Tibial nerve (tissue), 4 donors: ENCODE measurements at places on chromosomes 6 and 20.

DNA sequence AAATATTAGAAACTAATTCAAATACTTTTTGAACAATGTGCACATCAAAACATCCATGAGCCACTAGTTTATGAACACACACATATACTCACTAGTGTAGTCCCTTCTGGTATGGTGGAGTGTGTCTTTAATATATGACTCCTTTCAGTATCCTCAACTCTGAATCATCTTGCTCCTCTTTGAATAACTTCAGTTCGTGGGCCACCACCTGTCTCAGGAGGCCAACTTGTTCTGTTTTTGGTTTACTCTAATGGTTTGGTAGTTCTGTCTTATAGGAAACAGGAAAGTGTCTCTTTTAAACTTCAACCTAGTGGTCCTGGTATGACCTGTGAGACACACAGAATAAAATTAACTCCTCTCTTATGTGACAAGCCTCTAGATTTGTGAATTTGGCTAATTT is 55.6 kb downstream of the ZNF292 start:
- H3K27ac ChIP-seq: no peak overlapping the region
- H3K27me3 ChIP-seq: no peaks in the 10 kb centered on the region
- H3K4me3 ChIP-seq: no peak overlapping the region
- DNase-seq: no peak
- H3K4me1 ChIP-seq: peaks cover 6% of the 10 kb centered on the region

- H3K36me3 ChIP-seq: no peaks in the 10 kb centered on the region
- DNase-seq: no peak
- H3K27me3 ChIP-seq: no peaks in the 10 kb centered on the region
- H3K4me3 ChIP-seq: no peak overlapping the region
- peaks cover 65% of the 10 kb centered on the region for H3K4me1 ChIP-seq
Measured at GRCh38 chr6:143745166-143746133, 67.7 kb downstream of the PHACTR2 start.

DNA sequence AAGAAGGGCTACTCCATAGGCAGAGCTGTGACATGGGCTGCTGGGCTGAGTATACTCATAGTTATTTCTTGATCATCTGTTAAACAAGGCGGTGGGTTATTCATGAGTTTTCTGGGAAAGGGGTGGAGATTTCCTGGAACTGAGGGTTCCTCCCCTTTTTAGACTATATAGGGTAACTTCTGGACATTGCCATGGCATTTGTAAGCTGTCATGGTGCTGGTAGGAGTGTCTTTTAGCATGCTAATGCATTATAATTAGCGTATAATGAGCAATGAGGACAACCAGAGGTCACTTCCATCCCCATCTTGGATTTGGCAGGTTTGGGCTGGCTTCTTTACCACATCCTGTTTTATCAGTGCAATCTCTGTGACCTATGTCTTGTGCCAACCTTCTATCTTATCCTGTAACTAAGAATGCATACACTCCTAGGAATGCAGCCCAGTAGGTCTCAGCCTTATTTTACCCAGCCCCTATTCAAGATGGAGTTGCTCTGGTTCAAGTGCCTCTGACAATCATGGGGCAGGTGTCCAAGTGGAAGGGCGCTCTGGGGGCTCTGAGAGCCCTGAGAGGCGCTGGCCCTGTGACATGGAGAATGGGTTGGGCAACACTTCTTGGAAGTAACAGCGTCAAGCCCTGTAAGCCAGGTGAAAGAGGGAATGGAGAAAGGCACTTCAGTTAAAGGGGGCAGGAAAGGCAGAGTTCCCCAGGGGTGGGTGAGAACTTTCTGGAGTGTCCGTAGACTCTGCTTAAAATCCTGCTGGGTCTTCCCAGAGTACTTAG is 354.2 kb upstream of the SULF2 start:
- H3K36me3 ChIP-seq: no peaks in the 10 kb centered on the region
- H3K4me3 ChIP-seq: no peak overlapping the region
- DNase-seq: no peak
- H3K27me3 ChIP-seq: no peaks in the 10 kb centered on the region
- H3K4me1 ChIP-seq: no peaks in the 10 kb centered on the region

DNA sequence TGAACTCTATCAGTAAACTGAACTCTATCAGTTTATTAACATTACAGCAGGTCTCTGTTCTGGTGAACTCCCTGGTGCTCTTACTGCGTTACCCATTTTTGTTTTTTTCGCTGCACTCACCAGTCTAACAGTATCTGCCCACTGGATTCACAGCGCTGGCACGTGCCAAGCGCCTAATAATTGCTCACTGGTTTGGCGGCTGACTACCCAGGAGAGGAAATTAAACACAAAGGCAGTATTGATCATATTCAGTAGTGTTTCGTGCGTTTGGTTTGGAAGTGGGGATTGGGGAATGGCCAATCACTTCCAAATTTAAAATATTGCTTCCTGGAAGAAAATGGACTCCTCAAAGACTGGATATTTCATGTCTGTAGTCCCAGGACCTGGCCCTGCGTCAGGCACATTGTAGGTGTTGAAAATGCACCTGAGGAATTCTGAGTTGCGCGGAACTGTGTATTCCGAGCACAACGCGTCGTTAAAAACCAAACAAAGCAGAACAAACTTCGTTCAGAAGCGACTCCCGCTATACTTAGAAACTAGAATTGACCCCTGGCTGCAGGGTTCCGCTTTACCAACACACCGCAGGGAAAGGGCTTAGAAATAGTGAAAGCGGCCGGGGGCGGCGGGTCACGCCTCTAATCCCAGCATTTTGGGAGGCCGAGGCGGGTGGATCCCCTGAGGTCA is 1.1 kb upstream of the RPS12 start:
- peak overlapping the region; percentile 90 for H3K27ac ChIP-seq
- H3K4me1 ChIP-seq: peaks cover 38% of the 10 kb centered on the region
- H3K36me3 ChIP-seq: peaks cover 28% of the 10 kb centered on the region
- peak overlapping the region; percentile 89 for H3K4me3 ChIP-seq
- no peaks in the 10 kb centered on the region for H3K27me3 ChIP-seq

DNA sequence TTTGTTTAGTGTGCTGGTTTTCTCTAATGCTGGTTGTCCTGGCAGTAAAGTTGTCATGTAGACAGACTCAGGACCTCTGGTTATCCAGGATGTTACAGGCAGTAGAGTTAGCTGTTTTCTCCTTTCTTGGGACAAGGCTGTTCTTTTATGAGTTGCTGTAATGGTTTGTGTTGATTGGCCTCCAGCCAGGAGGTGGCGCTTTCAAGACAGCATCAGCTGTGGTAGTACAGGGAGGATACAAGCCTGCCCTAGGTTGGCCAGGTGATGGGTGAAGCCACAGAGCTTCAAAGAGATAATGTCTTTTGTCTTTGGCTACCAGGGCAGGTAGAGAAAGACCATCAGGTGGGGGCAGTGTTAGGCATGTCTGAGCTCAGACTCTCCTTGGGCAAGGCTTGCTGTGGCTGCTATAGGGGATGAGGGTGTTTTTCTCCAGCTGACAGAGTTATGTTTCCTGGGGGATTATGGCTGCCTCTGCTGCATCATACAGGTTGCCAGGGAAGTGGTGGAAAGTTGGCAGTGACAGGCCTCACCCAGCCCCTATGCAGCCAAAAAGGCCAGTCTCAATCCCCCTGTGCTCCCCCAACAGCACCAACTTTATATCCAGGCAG is 127.2 kb upstream of the TAB2 start:
- DNase-seq: no peak
- H3K27ac ChIP-seq: no peak overlapping the region
- H3K4me1 ChIP-seq: no peaks in the 10 kb centered on the region
- H3K36me3 ChIP-seq: no peaks in the 10 kb centered on the region
- no peaks in the 10 kb centered on the region for H3K27me3 ChIP-seq
- H3K4me3 ChIP-seq: no peak overlapping the region

GRCh38 chr6:30066082-30066481 is 916 bp upstream of the PPP1R11 start:
- H3K27me3 ChIP-seq: no peaks in the 10 kb centered on the region
- no peaks in the 10 kb centered on the region for H3K36me3 ChIP-seq
- peaks cover 19% of the 10 kb centered on the region for H3K4me1 ChIP-seq
- H3K27ac ChIP-seq: peak overlapping the region; percentile 92
- H3K4me3 ChIP-seq: peak overlapping the region; percentile 62
- DNase-seq: no peak

- no peak overlapping the region for H3K27ac ChIP-seq
- peaks cover 8% of the 10 kb centered on the region for H3K27me3 ChIP-seq
- no peaks in the 10 kb centered on the region for H3K4me1 ChIP-seq
Measured at GRCh38 chr6:142681099-142681498, 263.9 kb downstream of the HIVEP2 start.

GRCh38 chr20:22474224-22474623 is 110.1 kb downstream of the FOXA2 start:
- H3K4me3 ChIP-seq: no peak overlapping the region
- H3K27ac ChIP-seq: no peak overlapping the region
- DNase-seq: no peak
- no peaks in the 10 kb centered on the region for H3K36me3 ChIP-seq
- H3K27me3 ChIP-seq: no peaks in the 10 kb centered on the region

GRCh38 chr6:139679516-139680179 is 305.2 kb upstream of the CITED2 start:
- no peak overlapping the region for H3K27ac ChIP-seq
- no peaks in the 10 kb centered on the region for H3K36me3 ChIP-seq
- no peaks in the 10 kb centered on the region for H3K4me1 ChIP-seq
- no peak for DNase-seq
- no peak overlapping the region for H3K4me3 ChIP-seq

- no peak overlapping the region for H3K27ac ChIP-seq
- no peaks in the 10 kb centered on the region for H3K27me3 ChIP-seq
- no peak overlapping the region for H3K4me3 ChIP-seq
- H3K4me1 ChIP-seq: no peaks in the 10 kb centered on the region
Measured at GRCh38 chr6:105024803-105025202, 67.9 kb downstream of the LIN28B start.

GRCh38 chr6:2958331-2958711 is 13.0 kb downstream of the SERPINB6 start:
- no peaks in the 10 kb centered on the region for H3K27me3 ChIP-seq
- no peak for DNase-seq
- H3K36me3 ChIP-seq: no peaks in the 10 kb centered on the region
- no peak overlapping the region for H3K4me3 ChIP-seq

- no peaks in the 10 kb centered on the region for H3K27me3 ChIP-seq
- H3K27ac ChIP-seq: no peak overlapping the region
- no peaks in the 10 kb centered on the region for H3K36me3 ChIP-seq
Measured at GRCh38 chr6:154986787-154987235, 8.3 kb upstream of the TIAM2 start.

DNA sequence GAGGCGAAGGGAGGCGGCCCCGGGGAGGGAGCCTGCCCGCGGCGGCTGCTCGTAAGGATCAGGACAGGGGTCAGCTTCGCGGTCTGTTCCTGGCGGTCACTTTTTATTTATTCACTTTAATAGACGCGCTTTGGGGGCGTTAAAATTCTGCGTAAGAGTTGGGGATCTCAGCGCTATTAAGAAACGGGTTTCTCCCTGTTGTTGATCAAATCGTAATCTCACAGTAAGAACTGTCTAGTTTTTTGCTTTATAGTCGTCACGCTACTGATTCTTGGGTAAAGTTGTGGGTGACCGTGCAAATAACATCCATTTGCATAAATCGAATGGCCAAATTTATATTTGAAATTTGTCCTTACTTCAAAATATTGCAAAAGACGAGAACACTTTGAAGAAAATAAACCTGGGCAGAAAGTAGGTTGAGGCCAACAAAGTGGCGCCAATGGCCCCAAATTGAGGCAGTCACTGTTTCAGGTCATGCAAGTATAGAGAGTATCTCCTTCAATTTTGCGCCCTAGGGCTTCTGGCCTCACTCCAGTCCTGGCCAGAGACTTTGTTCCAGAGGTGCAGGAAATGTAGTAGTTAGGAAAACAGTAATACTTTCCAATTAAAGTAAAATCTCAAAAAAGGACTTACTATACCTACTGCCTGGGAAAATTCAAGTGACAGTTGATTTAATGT is 963 bp upstream of the RMND1 start:
- peaks cover 13% of the 10 kb centered on the region for H3K4me1 ChIP-seq
- H3K27me3 ChIP-seq: no peaks in the 10 kb centered on the region
- H3K36me3 ChIP-seq: no peaks in the 10 kb centered on the region
- DNase-seq: peak; percentile 22

- peak overlapping the region; percentile 71 for H3K27ac ChIP-seq
- no peaks in the 10 kb centered on the region for H3K36me3 ChIP-seq
- no peak overlapping the region for H3K4me3 ChIP-seq
- H3K4me1 ChIP-seq: peaks cover 17% of the 10 kb centered on the region
Measured at GRCh38 chr6:131954059-131954774, 3.0 kb upstream of the CCN2 start.

DNA sequence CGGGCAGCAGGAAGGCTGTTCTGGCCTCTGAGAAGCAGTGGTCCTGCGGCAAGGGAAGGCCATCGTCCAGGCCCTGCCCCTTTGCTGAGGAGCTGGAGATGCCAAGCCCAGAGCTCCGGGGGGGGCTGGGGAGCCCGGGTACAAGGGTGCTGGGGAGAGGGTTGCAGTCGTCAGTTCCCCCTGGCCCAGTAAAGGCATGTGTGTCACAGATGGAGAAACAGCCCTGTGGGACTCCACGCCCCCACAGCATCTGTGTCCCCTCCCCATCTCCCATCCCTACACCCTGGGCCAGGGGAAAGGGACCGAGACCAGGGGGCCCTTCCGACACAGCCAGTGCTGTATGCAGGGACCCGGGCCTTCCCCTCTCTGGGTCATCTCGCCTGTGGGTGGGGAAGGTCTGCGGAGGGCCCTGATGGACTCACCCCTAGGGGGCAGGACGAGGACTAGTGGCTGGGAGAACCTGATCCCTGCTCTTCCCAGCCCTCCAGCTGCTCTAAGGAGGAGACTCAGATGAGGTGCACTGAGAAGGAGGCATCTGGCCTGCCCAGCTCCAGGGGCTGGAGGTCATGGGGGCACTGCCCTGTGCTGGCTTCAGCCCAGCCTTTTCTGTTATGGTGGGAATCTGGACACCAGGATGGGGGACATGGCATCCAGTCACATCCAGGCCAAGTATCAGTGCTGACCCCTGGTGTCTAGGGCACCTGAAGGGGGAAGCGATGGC is 609 bp downstream of the MYL9 start:
- H3K36me3 ChIP-seq: no peaks in the 10 kb centered on the region
- H3K27me3 ChIP-seq: no peaks in the 10 kb centered on the region
- H3K4me1 ChIP-seq: no peaks in the 10 kb centered on the region
- H3K4me3 ChIP-seq: peak overlapping the region; percentile 78
- peak overlapping the region; percentile 97 for H3K27ac ChIP-seq

- no peaks in the 10 kb centered on the region for H3K36me3 ChIP-seq
- no peak for DNase-seq
- H3K27me3 ChIP-seq: no peaks in the 10 kb centered on the region
- no peaks in the 10 kb centered on the region for H3K4me1 ChIP-seq
- no peak overlapping the region for H3K27ac ChIP-seq
Measured at GRCh38 chr20:12012241-12013222, 94.8 kb downstream of the BTBD3 start.
